ENCODE measurements at places on chromosomes 7 and 10.
A peak's percentile ranks its signal among the peaks of the same experiment; 100 is the strongest.

DNA sequence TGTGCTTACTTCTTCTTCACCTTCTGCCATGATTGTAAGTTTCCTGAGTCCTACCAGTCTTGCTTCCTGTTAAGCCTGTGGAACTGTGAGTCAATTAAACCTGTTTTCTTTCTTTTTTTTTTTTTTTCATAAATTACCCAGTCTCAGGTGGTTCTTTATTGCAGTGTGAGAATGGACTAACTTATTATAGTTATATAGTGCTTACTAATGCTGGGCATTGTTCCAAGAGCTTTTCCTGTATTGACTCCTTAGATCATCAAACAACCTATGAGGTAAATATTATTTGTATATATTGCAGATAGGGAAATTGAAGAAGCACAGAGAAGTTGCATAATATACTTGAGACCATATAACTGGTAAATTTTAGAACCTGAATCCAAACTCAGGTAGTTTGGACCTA, 98.1 kb downstream of the MBL2 start:
- DNase-seq = no peak

DNA sequence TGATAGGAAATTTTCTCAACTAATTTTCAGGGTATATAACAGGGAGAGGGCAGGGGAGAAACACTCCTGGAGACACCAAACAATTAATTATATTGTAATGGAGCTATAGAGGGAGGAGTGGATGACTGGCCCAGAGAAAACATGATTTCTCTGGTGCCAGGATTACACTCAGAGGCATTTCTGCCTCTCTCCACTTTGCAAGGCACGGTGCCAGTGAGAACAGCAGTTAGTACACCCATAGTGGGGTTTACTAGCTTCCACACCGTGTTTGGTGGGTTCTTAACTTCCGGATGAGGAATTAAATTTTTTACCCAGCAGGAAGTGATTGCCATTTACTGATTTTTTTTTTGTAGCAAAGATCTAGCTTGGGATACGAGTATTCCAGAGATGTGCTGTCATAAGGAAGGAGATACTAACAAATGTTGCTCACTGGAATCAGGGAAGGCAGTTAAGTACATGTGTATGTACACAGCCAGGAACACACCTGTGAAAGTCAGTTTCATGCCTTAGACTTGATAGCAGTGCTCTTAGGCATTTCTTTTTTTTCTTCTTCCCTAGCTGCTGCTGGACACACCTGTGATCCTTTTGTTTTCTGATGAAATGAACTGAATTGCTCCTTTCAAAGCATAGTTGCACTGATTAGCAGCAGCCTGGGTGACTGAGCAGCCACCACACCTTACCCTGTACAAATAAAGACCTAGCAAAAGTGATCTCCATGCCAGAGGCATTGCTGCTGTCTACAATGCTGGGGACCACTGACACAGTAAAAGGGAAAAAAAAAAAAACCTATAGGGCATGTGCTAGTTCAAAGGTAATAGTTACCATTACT, 58.1 kb downstream of the POLL start:
- no peak for DNase-seq

GRCh38 chr7:17086403-17086802, 204.6 kb upstream of the AGR3 start:
- no peak for DNase-seq

GRCh38 chr10:90857635-90858460, at the start of gene HTR7:
Gene HTR7, minus strand, starts transcription at chr10:90858039. Its CDS starts 368 bp downstream, at chr10:90857671.
- DNase-seq = peak; percentile 59

GRCh38 chr10:124683814-124684213, 60.4 kb downstream of the FAM53B start:
- no peak for DNase-seq

DNA sequence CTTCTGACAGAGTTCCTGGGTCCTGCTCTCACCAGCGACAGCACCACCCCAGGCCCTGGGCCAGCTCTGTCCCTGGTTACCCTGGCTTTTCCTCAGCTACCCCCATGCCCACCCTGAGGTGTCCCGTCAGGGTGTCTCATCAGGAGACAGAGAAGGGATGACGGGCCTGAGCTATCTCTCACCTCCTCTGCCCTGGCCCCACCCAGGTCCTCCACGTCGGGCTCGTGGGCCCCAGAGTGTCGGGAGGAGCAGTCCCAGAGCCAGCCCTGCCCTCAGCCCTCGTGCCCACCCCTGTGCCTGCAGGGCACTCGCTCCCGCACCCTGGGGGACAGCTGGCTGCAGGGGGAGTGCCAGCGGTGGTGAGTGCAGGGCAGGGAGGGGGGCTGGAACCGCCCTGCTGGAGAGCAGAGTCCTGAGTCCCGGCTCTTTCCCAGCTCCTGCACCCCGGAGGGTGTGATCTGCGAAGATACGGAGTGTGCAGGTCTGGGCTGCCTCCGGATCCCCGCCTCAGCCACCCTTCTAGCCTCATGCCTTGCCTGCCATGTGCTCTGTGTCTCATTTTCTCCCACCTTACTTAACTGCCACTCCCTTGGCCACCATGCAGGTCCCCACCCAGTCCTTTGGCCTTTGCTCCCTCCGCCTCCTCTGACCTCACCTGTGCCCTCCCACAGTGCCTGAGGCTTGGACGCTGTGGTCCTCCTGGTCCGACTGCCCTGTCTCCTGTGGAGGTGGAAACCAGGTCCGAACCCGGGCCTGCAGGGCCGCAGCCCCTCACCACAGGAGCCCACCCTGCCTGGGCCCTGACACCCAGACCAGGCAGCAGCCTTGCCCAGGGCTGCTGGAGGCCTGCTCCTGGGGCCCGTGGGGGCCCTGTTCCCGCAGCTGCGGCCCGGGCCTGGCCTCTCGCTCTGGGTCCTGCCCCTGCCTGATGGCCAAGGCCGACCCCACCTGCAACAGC, 16.7 kb upstream of the ZNF862 start:
- no peak for DNase-seq

Measured in RPMI8226 (cell line).